ENCODE measurements at places on chromosomes 5 and 9.

GRCh38 chr9:10366171-10366779 lies 246.5 kb downstream of the PTPRD start:
- peak; percentile 55 for DNase-seq

GRCh38 chr9:125393426-125393825 lies 131.8 kb downstream of the GAPVD1 start:
- no peak for DNase-seq

GRCh38 chr9:29796291-29796952 lies 2223.1 kb upstream of the C9orf72 start:
- no peak for DNase-seq

- peak; percentile 78 for DNase-seq
Measured at GRCh38 chr9:124222918-124223720, 34.6 kb upstream of the NEK6 start.

- DNase-seq = no peak
Measured at GRCh38 chr9:16743375-16743774, 127.1 kb downstream of the BNC2 start.

DNA sequence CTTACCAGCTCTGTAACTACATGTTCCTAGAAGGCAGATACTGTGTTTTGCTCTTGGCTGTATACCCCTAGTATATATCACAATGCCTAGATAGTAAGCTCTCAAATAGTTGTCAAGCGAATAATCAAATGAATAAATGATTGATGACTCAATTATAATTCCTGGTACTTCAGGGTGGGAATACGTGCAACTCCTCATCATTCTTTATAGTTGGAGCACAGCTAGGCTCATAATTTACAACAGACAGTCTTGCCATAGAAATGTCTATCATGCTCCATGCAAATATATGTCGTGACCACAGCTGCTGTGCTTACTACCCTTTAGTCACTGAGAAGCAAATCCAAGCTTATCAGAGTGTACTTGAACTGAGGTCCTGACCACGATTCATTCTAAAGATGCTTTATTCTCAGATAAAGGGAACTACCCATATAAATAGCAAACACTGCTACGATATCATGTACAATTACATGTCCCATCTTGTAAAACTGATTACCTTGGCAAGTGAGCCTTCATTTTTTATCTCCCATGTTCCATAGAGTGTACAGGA lies 52.1 kb downstream of the STRBP start:
- no peak for DNase-seq

DNA sequence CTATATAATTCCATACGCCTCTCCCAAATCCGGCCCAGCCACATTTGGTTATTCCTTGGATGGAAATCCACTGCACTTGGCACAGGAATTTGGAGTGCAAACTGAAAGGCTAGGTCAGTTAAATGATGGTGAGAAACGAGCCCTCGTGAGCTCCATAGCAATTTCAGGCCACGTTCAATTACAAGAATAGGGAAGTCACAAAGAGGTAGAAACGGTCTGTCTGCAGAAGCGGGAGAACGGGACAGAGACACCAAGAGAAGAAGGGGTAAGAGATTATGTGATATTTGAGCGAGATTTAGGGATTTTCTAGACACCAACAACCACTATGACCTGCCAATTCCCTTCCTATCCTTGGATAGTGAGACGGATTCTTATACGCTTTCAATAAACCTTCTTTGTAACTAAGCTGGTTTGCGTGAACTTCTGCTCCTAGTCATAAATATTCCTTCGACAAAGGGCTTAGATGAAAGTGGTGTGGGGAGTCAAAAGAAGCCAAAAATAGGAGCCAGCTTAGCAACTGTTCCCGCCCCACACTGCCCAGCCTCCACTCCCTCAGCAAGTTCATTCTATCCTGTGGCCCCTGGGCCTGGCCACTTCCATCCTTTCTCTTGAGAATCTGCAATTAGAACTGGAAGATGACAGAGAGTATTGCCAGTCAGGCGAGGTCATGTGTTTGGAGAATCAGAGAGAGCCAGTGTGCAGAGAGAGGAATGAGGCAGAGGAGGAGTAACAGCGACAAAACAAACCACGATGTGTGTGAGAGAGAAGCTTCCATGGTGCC lies 118.4 kb downstream of the ZNF608 start:
- DNase-seq = no peak

DNA sequence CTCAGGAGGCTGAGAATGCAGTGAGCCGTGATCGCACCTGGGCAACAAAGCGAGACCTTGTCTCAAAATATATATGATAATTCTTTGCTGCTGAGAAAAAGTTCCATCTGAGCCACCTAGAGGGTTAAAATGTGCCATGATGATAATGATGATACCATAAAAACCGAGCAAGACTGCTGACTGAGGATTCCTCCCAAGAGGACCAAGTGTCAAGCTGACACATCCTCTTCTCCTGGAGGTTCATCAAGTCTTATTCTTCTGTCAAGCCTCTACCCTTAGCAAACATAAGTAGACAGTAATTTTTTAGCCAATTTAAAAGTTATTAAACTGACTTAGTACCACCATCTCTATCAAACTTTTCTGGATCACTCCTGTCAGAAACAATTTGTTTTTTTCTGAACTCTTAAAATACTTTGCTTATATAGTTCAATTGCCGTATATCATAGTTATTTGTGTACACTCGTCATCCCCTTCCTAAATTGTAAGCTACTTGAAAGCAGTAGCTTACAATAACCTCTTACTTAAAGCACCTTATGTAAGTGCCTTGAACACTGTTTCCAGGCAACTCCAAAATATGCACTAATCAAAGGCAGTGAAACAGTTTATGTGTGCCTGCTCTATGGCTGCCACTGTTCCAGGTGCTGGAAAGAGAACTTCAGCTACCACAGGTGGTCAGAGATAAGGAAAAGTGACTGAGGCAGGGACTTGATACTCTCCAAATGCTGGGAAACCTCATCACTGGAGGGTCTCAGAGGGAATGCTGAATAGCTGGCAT lies 57.4 kb downstream of the SCAI start:
- DNase-seq = no peak

- DNase-seq = no peak
Measured at GRCh38 chr9:114981063-114981462, 50.7 kb upstream of the TNFSF8 start.

DNA sequence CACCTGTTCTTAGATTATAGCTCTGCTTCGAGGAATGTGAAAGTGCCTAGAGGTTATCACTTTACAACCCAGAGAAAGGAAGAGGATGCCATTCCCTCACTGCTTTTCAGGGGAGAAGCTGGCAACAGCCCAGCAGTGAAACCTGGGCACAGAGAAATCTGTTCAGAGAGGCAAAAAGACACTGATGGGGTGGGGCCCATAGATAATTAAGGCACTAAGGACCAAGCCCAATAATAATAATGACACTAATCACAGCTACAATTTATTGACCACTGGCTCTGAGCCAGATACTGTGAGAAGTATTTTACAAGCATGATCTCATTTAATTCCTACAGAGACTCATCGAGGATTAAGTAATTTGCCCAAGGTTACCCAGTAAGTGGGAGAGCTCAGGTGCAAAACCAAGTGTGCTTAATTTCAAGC lies 168.3 kb downstream of the PIK3R1 start:
- DNase-seq = no peak

DNA sequence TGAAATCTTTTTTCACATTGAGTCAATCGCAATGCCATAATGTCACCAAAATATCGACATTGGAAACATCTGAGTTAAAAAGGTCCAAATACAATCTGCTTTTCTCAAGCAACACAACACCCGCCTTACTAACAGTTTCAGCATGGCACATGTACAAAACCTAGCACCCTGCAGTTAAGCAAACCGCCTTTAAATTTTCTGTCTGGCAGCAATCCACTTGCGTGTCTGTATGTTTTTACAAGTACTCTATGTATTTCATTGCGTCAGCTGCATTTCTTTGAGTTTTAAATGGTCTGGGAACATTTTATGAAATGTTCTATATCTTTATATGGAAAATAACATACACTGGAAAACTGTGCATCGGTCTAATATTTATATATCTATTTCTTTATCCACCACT lies 134.6 kb downstream of the DENND1A start:
- no peak for DNase-seq

DNA sequence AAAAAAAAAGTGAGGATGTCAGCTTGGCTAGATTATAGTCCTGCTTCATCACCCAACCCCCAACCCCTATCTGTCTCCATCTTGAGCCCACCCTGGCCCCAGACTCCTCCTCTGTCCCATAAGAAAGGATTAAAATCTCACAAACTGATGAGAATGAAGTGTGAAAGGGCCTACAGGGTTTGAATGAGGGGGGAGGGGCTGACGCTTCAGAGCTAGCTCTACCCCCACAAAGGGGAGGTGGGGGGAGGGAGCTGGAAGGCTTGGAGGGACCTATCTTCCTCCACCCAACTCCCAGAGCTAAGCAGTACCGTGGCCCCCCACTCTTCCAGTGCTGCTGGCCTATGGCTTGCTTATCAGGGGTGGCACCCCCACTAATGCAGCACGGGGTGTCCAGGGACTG lies 43.7 kb upstream of the HAND1 start:
- no peak for DNase-seq

DNA sequence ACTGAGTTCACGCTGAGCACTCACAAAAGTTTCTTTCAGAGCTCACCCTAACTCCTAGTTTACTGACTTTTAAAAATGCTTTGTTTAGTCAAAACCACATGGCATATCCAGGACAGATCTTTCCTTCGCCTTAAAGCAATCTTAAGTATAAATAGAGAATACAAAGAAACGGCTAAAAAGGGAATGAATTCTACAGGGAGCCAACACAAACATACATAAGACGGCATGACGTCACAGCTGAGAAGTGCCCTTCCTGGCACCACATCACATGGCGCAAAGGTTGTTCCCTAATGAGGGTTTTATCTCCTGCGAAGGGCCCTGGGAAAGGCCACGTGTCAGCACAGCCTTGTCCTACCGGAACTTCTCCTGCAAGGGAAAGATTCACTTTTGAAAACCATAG lies 141.3 kb downstream of the IRX1 start:
- no peak for DNase-seq

DNA sequence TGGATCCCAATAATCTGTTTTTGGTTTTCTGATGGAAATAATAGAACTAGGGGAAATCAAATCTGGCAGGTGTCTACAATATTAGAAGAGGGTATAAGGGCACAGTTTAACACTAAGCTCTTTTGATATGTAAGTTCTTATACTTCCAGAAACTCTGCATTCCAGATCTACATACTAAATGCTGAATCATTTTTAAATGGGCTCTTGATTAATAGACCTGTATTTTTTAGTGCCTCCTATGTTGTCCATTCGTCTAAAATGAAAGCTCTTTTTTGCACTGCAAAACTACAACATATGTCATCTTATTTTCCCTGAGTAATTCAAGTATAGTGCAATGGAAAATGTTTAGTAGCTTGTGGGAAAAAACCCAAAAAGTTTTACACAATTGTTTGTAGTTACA lies 44.2 kb downstream of the NR6A1 start:
- DNase-seq = no peak

DNA sequence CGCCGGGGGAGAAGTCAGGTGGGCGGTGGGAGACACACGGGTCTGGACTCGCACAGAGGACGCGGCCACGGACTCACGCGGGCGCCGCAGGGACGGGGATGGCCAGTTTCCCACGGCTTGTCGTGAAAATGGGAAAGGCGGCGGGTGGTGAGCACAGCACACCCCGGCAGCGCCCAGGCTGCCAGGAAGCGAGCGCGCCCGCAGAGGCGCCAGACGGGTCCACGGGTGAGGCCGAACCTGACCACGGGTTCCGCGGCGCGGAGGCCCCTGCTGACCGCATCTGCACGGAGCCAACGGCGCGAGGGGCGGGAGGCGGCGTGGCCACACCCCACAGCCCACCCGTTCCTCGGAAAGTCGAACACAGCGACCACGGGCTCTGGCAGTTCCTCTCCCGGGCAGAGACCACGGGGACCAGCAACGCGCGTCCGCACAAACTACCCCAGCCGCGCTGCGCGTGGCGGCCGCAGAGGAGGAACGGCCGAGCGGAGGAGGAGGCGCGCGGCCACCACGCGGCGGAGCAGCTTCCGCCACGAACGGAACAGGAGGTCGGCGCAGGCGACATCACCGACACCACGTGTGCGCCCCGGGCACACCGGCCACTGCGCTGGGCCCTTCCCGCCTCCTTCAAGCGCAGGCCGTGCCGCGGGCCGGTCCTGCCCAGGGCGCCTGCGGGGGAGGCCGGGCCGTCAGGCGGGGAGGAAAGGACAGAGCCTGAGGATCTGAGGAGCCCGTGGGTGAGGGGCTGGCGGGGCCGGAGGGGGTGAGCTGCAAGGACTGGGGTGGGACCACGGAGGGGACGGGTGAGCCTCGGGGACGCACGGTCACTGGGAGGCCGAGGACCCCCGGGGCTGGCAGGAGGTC lies 5.6 kb downstream of the EXD3 start:
- no peak for DNase-seq

DNA sequence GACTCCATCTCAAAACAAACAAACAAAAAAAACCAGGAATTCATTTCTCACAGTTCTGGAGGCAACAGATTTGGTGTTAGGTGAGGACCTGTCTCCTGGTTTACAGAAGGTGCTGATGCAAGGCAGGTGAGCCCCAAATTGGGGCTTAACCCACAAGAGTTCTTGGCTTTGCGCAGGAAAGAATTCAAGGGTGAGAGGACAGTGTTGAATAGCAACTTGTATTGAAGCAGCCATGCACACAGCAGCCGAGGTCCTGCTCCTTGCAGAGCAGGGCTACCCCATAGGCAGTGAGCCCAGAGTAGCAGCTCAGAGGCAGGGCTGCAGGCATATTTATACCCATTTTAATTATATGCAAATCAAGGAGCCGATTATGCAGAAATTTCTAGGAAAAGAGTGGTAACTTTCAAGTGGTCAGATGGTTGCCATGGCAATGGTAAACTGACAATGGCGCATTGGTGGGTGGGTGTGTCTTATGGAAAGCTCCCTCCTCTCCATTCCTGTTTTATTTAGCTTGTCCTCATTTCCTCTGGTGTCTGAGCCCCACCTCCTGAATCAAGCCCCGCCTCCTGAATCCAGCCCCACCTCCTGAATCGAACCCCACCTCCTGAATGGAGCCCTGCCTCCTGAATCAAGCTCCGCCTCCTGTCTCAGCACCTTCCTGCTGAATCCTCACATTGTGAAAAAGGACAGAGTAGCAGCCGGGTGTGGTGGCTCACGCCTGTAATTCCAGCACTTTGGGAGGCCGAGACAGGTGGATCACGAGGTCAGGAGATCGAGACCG lies 34.5 kb upstream of the COL5A1 start:
- DNase-seq = no peak

GRCh38 chr5:42879291-42879690 lies 67.6 kb upstream of the SELENOP start:
- DNase-seq = no peak

Measured in KG1 (cell line).